ENCODE measurements at places on chromosomes 2 and 18. TPM values are rescaled to one million over a fixed set of nuclear protein-coding genes. Genes with fewer than 3 reads are reported as not detected.

DNA sequence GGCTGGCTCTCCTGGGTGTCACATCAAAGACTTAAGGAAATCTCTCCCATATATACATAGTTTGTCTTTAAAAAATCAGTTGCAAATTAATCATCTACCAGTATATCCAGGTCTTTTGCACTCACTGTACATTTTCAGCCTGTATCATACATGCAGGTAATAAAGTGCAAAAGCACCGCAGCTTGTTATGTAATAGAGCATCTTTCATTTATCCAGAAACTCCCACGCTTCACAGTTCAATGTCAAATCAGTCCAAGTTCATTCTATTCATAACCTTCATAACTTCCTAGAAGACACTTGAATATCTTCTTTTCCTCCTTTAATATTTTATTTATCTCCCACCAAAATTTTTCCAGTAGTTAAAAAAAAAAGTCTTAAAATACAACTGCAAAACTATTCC lies 89.6 kb upstream of the KCTD1 start:
- H3K36me3 ChIP-seq, result no peaks in the 10 kb centered on the region
- no peak for DNase-seq
- H3K27ac ChIP-seq, result no peak overlapping the region
- no peak overlapping the region for H3K4me3 ChIP-seq
- H3K27me3 ChIP-seq, result no peaks in the 10 kb centered on the region
- H3K4me1 ChIP-seq, result no peaks in the 10 kb centered on the region

DNA sequence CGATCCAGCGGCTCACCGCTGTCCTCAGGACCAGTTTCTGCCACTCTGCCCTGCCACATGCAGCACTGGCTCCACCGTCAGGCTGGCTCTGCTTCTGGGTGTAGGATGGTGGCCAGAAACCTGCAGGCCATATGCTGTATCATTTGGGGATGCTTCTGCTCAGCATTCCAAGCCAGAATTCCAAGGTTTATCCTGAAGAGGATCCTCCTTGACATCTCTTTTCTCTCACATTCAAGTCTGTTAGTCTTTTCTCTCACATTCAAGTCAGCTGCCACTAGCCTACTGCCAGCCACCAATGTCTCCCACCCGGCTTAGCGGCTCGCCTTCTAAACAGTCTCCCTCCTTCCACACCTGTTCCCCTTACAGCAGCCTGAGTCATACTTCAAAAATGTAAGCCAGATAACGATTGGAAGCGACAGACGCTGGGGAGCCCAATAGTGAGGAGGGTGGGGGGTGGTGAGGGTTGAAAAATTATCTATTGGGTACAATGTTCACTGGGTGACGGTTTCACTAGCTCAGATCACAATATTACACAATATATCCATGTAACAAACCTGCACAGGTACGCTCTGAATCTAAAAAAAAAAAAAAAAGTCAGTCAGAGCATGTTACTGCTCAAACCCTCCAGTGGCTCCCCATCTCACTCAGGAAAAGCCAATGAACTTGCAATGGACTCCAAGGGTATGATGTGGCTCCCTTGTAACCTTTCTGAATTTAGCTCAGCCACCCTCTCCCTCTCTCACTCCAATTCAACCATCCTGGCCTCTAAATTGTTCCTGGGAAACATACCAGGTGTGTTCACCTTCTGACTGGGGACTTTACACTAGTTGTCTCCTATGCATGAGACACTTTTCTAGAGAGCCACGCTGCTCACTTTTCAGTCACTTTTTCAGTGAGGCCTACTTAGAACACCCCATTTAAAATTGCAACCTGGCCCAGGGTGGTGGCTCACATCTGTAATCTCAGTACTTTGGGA lies 38.8 kb upstream of the SP3 start:
- H3K4me1 ChIP-seq, result peaks cover 18% of the 10 kb centered on the region
- no peak for DNase-seq
- peak overlapping the region; percentile 65 for H3K27ac ChIP-seq
- no peak overlapping the region for H3K4me3 ChIP-seq
- H3K36me3 ChIP-seq, result no peaks in the 10 kb centered on the region

- H3K4me1 ChIP-seq, result peaks cover 14% of the 10 kb centered on the region
- H3K27ac ChIP-seq, result peak overlapping the region; percentile 63
- H3K36me3 ChIP-seq, result no peaks in the 10 kb centered on the region
- no peaks in the 10 kb centered on the region for H3K27me3 ChIP-seq
- H3K4me3 ChIP-seq, result no peak overlapping the region
These were observed 651.1 kb upstream of the ID2 start for GRCh38 chr2:8030573-8031303.

DNA sequence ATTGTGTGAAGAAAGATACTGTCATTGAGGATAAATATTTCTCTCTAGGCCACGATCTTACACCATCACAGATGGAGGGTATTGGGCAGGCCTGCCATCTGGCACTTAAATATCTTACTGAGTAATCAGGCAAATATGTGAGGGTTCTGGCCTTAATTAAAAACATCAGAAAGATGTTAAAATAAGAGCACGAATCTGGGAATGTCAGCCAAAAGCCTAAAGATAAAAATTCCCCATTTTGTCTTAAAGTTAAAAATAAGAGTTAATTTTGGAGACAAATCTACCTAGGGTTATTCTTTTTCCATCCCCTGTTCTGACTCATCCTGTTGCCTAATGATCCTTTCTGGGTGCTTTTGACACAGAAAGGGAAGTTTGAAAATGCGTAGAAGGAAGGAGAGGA lies 121.0 kb downstream of the SUCLG1 start:
- no peaks in the 10 kb centered on the region for H3K36me3 ChIP-seq
- no peak overlapping the region for H3K27ac ChIP-seq
- no peaks in the 10 kb centered on the region for H3K4me1 ChIP-seq
- DNase-seq, result no peak

- DNase-seq, result no peak
- H3K4me1 ChIP-seq, result peaks cover 10% of the 10 kb centered on the region
- no peaks in the 10 kb centered on the region for H3K27me3 ChIP-seq
- H3K36me3 ChIP-seq, result no peaks in the 10 kb centered on the region
These were observed 110.6 kb upstream of the PXDN start for GRCh38 chr2:1854729-1855547.

DNA sequence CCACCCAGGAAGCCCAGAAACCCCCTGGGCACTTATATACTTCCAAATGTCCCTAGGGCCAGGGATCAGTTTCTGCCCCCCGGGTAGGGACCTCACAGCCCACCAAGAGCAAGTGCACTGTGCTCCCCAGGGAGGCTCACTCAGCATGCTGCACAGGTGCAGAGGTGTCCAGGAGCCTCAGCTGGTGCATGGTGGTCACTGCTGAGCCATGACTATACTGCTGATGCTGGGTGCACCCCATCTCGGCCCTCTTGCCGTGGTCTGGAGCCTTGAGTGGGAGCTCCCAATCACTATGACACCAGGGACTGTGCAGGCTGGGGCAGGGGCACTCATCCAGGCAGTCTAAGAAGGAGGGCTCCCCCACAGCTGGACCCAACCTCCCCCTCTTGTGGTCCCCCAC lies 617.8 kb upstream of the RAB6C start:
- no peaks in the 10 kb centered on the region for H3K27me3 ChIP-seq
- no peak for DNase-seq
- no peaks in the 10 kb centered on the region for H3K4me1 ChIP-seq
- no peak overlapping the region for H3K4me3 ChIP-seq
- H3K27ac ChIP-seq, result no peak overlapping the region

IL1F10 gene
- not detected for total RNA-seq

DNA sequence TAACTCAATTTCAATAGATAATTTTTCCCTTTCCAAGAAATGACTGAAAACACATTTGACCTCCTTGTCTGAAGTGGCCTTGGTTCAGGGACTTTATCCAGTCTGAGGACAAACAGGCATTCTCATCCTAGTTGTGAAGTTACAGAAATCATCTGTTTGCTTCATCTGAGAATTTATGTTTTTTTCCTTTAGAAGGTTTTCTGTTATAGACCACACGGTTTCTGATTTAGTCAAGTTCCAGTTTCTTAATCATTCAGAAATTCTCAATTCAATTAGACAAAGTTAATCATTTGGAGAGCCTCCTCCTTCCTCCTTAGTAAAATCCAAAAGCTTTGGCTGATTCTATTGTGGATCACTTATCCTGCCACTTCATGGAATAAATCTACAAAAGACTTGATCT lies 60.9 kb downstream of the ICOS start:
- no peak overlapping the region for H3K27ac ChIP-seq
- no peak overlapping the region for H3K4me3 ChIP-seq
- H3K27me3 ChIP-seq, result no peaks in the 10 kb centered on the region

DNA sequence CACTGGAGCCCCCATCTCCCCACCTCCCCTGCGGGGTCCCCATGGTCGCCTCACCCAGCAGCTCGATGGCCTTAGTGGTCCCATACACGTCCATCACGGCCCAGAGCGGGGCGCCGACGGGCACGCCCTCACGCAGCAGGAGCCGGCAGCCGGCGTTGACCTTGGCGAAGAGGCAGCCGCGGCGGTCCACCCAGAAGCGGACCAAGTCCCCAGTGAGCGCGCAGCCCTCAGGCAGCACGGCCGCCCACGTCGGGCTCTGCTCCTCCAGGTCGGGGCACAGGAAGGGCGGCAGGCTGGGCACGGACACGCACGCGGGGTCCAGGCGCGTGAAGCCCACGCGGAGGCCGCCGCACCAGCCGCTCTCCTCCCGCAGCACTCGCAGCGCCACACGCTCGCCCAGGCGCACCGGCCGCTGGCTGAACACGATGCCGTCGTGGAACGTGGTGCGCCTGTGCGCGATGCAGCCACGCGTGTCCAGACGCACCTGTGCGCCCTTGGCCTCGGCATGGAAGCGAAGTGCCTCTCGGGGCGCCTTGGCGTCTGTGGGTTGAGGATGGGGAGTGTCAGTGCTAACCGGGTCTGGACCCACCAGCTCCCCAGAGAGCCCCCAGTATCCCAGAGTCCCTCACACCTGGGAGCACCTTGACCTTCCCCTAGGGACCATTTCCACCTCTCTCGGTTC lies 4.6 kb downstream of the NEURL3 start:
- no peak overlapping the region for H3K4me3 ChIP-seq
- peaks cover 7% of the 10 kb centered on the region for H3K27me3 ChIP-seq
- H3K27ac ChIP-seq, result no peak overlapping the region
- H3K36me3 ChIP-seq, result no peaks in the 10 kb centered on the region

DNA sequence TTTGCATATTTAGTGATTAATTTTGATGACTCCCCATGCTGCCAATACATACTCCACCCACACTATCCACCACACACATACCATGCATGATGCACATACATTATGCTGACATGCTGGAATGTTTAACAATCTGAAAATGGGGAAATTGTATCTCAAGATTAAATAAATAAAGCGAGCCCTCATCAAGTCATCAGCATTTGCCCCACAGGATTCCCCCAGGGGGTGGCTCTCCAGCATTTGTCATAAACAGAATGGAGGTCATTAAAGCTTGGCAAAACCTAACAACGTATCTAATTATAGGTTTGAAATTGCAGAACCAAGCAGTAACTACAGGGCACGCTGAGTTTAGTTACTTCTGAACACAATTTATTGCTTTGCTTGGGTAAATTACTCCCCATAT lies 141.2 kb upstream of the TACR1 start:
- H3K4me1 ChIP-seq, result no peaks in the 10 kb centered on the region
- H3K4me3 ChIP-seq, result no peak overlapping the region
- no peak for DNase-seq
- H3K36me3 ChIP-seq, result no peaks in the 10 kb centered on the region
- no peak overlapping the region for H3K27ac ChIP-seq

GRCh38 chr2:9050122-9050809 lies 46.8 kb upstream of the MBOAT2 start:
- no peaks in the 10 kb centered on the region for H3K27me3 ChIP-seq
- no peak overlapping the region for H3K27ac ChIP-seq
- no peak for DNase-seq
- H3K36me3 ChIP-seq, result no peaks in the 10 kb centered on the region
- H3K4me3 ChIP-seq, result no peak overlapping the region

MYOM1 gene
- 37.7 TPM for total RNA-seq

DNA sequence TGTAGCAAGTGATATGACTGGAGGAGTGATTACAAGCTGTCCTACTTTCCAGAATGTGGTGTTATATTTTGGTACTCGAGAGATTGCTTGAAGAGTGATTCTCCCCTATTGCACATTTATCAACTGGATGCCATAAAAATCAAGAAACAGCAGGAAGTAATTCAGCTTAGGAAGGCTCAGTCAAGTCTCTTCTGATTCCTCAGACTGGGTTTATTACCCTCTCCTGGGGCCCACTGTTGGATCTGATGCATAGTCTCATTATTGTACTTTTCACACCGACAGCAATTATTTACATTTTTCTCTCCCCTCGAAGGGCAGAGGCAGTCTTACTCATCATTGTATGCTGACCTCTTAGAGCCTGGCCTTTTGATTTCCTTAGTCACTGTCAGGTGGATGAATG lies 9.3 kb downstream of the NOSTRIN start:
- H3K27ac ChIP-seq, result no peak overlapping the region
- H3K4me1 ChIP-seq, result no peaks in the 10 kb centered on the region
- H3K36me3 ChIP-seq, result no peaks in the 10 kb centered on the region

ZNF407 gene
- total RNA-seq, result 19.8 TPM

- no peaks in the 10 kb centered on the region for H3K36me3 ChIP-seq
- no peak overlapping the region for H3K27ac ChIP-seq
- no peak for DNase-seq
- no peak overlapping the region for H3K4me3 ChIP-seq
- peaks cover 9% of the 10 kb centered on the region for H3K4me1 ChIP-seq
These were observed 107.9 kb downstream of the KLHL29 start for GRCh38 chr2:23492921-23493320.

DNA sequence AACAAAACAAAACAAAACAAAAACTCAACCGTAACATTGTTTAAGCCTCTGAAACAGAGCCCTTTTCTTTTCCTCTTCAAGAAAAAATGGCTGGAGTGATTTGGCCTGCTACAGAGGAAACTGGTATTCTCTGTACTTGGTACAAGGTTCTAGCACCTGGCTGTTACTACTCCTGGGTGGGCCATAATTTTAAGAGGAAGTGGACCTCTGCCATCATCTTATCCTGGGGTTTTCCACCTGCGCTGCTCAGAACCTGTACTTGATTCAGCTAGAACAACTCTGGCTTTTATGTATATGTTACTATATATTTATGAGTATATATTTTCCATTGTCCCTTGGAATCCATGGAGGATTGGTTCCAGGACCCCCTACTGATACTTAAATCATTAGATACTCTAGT lies 22.5 kb downstream of the SRSF7 start:
- no peak overlapping the region for H3K27ac ChIP-seq
- no peak for DNase-seq
- no peak overlapping the region for H3K4me3 ChIP-seq
- no peaks in the 10 kb centered on the region for H3K4me1 ChIP-seq
- H3K36me3 ChIP-seq, result peaks cover 9% of the 10 kb centered on the region

- no peak for DNase-seq
- H3K27ac ChIP-seq, result no peak overlapping the region
- H3K4me1 ChIP-seq, result no peaks in the 10 kb centered on the region
- no peaks in the 10 kb centered on the region for H3K36me3 ChIP-seq
These were observed 997 bp upstream of the DRC1 start for GRCh38 chr2:26400723-26401122.

DNA sequence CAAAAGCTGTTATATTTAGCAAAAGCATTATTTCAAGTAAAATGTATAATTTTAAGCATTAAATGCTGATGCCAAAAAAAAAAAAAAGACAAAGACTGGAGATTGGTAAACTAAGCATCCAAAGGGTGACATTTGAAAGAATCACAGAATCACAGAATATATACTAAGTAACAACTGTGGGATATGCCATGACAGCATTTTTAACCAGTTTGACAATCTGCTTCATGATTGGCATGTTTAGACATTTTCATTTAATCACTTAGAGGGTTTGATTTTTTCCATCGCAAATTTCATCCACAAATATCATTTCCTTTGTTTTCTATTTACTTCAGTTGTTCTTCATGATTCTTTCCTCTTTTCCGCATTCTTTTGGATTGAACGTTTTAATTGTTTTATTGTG lies 66.9 kb upstream of the TMEM18 start:
- H3K27ac ChIP-seq, result no peak overlapping the region
- no peak for DNase-seq
- H3K27me3 ChIP-seq, result no peaks in the 10 kb centered on the region
- H3K36me3 ChIP-seq, result no peaks in the 10 kb centered on the region
- no peak overlapping the region for H3K4me3 ChIP-seq
